Testis (tissue), 5 donors: ENCODE measurements at places on chromosomes 12 and 14. TPM values are rescaled to one million over a fixed set of nuclear protein-coding genes. Genes with fewer than 3 reads are reported as not detected.

Gene MUCL1
- 1.4 TPM for total RNA-seq

DNA sequence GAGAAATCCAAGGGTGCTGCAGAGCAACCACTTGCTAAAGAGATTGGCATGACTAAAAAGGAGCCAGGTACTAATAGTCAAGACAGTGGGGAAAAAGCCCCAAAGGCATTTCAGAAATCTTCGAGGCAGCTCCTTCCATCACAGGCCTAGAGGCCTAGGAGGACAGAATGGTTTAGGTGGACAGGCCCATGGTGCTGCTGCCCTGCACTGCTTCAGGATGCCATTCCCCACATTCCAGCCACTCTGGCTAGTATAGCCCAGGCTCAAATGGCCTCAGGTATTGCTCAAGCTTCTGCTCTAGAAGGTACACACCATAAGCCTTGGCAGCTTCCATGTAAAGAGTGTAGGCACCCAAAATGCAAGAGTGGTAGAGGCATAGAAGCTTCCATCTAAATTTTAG, 92.9 kb downstream of the RPAP3 start:
- no peak for DNase-seq

DNA sequence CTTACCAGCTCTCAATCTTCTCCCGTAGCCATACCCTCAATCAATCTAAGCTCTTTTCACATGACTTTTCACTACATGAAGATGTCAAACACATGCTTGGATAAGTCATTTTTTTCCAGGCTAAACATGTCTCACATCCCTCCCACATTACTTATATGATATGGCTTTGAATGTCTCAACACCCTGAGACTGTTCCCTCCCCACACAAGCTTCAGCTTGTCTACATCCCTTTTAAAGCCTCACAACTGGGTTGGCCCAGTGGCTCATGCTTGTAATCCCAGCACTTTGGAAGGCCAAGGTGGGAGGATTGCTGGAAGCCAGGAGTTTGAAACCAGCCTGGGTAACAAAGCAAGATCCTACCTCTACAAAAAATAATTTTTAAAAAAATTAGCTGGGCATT, 18.5 kb downstream of the ANAPC5 start:
- no peak for DNase-seq

DNA sequence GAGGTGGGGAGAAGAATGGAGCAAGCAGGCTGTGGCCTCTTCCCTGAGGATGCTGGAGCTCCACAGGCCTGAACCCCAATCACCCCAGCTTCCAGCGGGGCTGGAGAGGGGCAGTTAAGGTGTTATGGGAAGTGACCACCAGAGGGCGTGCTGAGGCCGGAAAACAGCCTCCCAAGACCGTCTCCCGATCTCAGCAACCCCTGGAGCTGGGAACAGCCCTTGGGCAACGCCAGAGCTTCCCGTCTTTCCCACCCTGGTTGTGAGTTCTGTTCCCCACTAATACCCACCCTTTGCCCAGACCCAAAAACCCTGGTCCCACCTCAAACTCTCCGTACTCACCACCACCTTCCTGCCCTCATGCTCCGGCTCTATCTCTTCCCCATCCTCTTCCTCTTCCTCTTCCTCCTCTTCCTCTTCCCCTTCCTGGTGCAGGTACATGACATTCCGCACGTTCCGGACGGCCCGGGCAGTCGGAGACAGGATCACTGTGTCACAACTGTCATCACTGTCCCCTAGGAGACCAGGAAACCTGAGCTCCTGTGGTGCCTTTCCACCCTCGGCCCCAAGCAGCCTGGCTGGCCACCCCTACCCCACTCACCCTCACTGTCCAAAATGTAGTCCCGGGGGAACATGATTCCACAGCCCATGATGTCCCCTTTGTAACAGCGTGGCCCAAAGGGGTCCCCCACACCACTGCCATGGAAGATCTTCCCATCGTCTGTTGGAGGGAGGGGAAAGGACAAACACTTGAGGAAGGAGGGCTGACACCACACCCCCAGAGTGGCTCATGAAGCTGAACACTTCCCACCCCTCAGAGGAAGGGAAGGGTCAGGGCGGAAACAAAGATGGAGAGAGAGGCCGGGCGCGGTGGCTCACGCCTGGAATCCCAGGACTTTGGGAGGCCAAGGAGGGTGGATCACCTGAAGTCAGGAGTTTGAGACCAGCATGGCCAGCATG, 12.9 kb downstream of the SPRYD3 start:
- peak; percentile 86 for DNase-seq
